ENCODE measurements at places on chromosomes 6 and 20. TPM values are rescaled to one million over a fixed set of nuclear protein-coding genes. Genes with fewer than 3 reads are reported as not detected.

The COX4I2 gene
- not detected for total RNA-seq

The LKAAEAR1 gene
- not detected for total RNA-seq

DNA sequence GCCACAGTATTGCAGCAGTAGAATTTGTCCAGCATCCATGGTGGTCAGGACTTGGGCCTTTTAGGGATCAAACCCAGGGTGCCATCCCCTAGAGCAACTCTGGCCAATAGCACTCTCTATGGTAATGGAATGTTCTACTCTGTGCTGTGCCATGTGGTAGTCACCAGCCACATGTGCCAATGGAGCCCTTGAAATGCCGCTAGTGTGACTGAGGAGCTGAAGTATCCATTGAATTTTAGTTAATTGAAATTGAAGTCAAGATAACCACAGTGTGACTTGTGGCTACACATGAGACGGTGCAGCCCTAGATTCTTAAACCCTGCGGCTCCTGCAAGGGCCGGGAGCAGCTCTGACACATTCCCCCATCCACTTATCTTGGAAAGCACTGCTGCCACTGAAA is 54.6 kb downstream of the SLC2A10 start:
- H3K27me3 ChIP-seq: no peaks in the 10 kb centered on the region
- H3K4me1 ChIP-seq: no peaks in the 10 kb centered on the region
- no peak overlapping the region for H3K27ac ChIP-seq
- no peaks in the 10 kb centered on the region for H3K36me3 ChIP-seq
- no peak for DNase-seq

- no peak for DNase-seq
- no peak overlapping the region for H3K4me3 ChIP-seq
- H3K27ac ChIP-seq: no peak overlapping the region
- H3K36me3 ChIP-seq: no peaks in the 10 kb centered on the region
Measured at GRCh38 chr6:170439366-170440361, 113.4 kb downstream of the PSMB1 start.

GRCh38 chr20:23519556-23519955 is 28.6 kb downstream of the CST8 start:
- no peak overlapping the region for H3K27ac ChIP-seq
- no peaks in the 10 kb centered on the region for H3K36me3 ChIP-seq
- H3K27me3 ChIP-seq: peaks cover 7% of the 10 kb centered on the region
- H3K4me1 ChIP-seq: no peaks in the 10 kb centered on the region

GRCh38 chr6:150099953-150100352 is 31.0 kb upstream of the ULBP3 start:
- peaks cover 4% of the 10 kb centered on the region for H3K27me3 ChIP-seq
- no peaks in the 10 kb centered on the region for H3K36me3 ChIP-seq
- no peak overlapping the region for H3K4me3 ChIP-seq
- no peaks in the 10 kb centered on the region for H3K4me1 ChIP-seq
- no peak for DNase-seq

- H3K36me3 ChIP-seq: no peaks in the 10 kb centered on the region
- no peak overlapping the region for H3K4me3 ChIP-seq
- no peak for DNase-seq
- no peaks in the 10 kb centered on the region for H3K27me3 ChIP-seq
- H3K4me1 ChIP-seq: no peaks in the 10 kb centered on the region
Measured at GRCh38 chr6:151963001-151963400, 155.5 kb downstream of the ESR1 start.

GRCh38 chr6:168632694-168633093 is 191.7 kb downstream of the SMOC2 start:
- peaks cover 13% of the 10 kb centered on the region for H3K4me1 ChIP-seq
- no peak for DNase-seq
- no peaks in the 10 kb centered on the region for H3K27me3 ChIP-seq
- no peak overlapping the region for H3K4me3 ChIP-seq
- no peak overlapping the region for H3K27ac ChIP-seq
- H3K36me3 ChIP-seq: no peaks in the 10 kb centered on the region

- H3K4me3 ChIP-seq: no peak overlapping the region
- H3K27me3 ChIP-seq: no peaks in the 10 kb centered on the region
- no peaks in the 10 kb centered on the region for H3K36me3 ChIP-seq
- no peak for DNase-seq
- H3K27ac ChIP-seq: no peak overlapping the region
Measured at GRCh38 chr6:139243536-139243935, 48.3 kb downstream of the TXLNB start.

DNA sequence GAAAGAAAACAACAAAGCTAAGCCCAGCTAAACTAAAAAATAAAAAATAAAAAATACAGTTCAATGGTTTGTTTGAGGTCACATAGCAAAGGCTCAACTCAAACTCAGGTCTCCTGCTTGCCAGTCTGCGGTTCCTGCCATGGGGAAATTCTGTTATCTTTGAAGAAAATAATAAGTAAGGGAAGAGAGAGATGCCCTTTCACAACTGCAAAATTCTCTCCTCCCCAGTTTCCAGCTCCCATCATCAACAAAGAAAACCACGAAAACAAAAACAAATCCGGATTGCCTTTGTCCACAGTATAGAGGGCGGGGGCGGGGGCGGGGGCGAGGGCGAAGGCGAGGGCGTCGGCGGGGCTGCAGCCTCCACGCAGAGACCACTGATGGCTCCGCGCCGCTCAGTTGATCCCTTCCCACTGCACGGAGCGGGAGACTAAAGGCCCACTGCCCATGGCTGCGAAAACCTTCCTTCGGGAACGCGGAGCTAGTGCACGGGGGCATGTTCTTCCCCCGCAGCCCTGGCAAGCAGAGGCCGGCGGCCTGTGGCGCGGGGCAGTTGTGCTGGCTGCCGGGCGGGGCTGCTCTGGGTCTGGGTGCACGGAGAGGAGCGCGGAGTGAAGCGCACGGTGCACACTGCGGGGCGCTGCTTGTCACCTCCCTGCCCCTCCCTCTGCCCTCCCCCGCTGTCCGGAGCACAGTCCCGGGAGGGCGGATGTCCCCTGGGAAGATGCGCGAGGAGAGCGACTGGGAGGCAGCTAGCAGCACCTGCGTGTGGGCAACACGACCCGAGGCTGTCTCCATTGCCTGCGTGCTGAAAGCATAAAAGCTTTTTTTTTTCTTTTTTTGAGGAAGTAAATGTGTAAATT is 54.1 kb upstream of the TPD52L1 start:
- DNase-seq: peak; percentile 49
- H3K4me3 ChIP-seq: peak overlapping the region; percentile 58
- H3K27ac ChIP-seq: no peak overlapping the region
- no peaks in the 10 kb centered on the region for H3K27me3 ChIP-seq
- H3K4me1 ChIP-seq: peaks cover 9% of the 10 kb centered on the region

The OR2J2 gene
- total RNA-seq: not detected

The MRPS18B gene
- 112 TPM for total RNA-seq

The SPATS1 gene
- not detected for total RNA-seq

DNA sequence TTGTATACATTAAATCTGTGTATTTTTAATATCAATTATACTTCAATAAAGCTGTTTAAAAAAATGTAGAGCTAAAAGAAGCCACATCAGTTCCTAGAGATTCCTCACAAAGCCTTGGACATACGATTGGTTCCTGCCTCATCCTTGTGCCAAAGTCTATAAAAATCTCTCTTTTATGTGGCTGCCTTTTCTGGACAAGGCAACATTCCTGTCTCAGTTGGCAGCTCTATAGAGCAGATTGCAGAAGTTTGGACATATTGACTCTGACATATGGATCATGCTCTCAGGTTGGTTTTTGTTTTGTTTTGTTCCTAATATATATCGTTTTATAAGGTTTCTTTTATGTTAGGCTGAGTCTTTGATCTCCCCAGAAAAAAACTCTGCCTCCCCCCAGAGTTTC is 148.9 kb downstream of the MAFB start:
- peaks cover 43% of the 10 kb centered on the region for H3K27me3 ChIP-seq
- H3K4me1 ChIP-seq: no peaks in the 10 kb centered on the region
- no peak overlapping the region for H3K4me3 ChIP-seq
- H3K27ac ChIP-seq: no peak overlapping the region

The MACROD2 gene
- 3.7 TPM for total RNA-seq

GRCh38 chr6:2792330-2793110 is 27.3 kb downstream of the WRNIP1 start:
- no peaks in the 10 kb centered on the region for H3K36me3 ChIP-seq
- no peaks in the 10 kb centered on the region for H3K27me3 ChIP-seq
- peak; percentile 27 for DNase-seq
- H3K4me3 ChIP-seq: no peak overlapping the region
- H3K27ac ChIP-seq: no peak overlapping the region

The MEP1A gene
- total RNA-seq: not detected

GRCh38 chr6:109024368-109024767 is 70.3 kb downstream of the SESN1 start:
- H3K4me1 ChIP-seq: no peaks in the 10 kb centered on the region
- no peak overlapping the region for H3K4me3 ChIP-seq
- no peak overlapping the region for H3K27ac ChIP-seq
- H3K36me3 ChIP-seq: no peaks in the 10 kb centered on the region
- no peak for DNase-seq
- H3K27me3 ChIP-seq: no peaks in the 10 kb centered on the region

GRCh38 chr6:99614430-99615186 is 8.0 kb downstream of the PRDM13 start:
- no peaks in the 10 kb centered on the region for H3K36me3 ChIP-seq
- DNase-seq: no peak
- H3K27ac ChIP-seq: no peak overlapping the region
- H3K4me1 ChIP-seq: no peaks in the 10 kb centered on the region

- no peaks in the 10 kb centered on the region for H3K4me1 ChIP-seq
- no peak overlapping the region for H3K27ac ChIP-seq
- H3K27me3 ChIP-seq: no peaks in the 10 kb centered on the region
- no peak overlapping the region for H3K4me3 ChIP-seq
- no peaks in the 10 kb centered on the region for H3K36me3 ChIP-seq
- no peak for DNase-seq
Measured at GRCh38 chr6:13299403-13299821, 28.9 kb downstream of the TBC1D7 start.

The PRKN gene
- 2.6 TPM for total RNA-seq

The FHL5 gene
- total RNA-seq: not detected

GRCh38 chr6:108236791-108237190 is 24.0 kb downstream of the SNX3 start:
- H3K4me3 ChIP-seq: no peak overlapping the region
- H3K36me3 ChIP-seq: no peaks in the 10 kb centered on the region
- DNase-seq: no peak
- H3K27me3 ChIP-seq: no peaks in the 10 kb centered on the region
- no peak overlapping the region for H3K27ac ChIP-seq

DNA sequence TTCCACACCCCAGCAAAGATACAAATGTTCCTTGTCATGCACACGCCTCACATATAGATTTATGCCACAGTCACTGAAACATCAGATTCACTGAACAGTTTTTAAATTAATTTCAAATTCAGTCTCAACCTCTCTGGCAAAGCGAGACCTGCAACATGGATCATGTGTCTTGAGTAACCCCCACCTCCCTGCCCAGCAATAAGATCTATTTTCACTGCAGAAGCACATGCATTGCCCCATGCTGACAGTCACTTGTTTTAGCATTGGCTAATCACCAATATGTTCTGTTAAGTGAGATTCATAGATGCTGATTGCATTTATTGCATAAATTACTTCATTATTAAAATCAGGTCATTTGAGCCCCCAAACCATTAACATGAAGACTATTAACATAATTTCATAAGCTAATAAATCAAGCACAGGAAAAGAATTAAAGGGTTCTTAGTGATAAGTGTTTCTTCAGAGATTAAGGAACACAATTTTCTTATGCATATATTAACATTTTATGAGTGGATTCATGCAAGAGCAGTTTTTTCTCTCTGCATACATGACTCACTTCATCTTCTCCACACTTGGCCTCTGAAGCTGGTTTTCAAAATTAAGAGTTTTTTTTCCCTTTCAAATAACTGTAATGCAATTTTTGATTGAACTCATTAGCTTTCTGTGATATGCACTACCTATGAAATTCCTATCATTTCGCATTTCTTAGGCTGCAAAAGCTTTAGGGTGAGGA is 173.2 kb upstream of the SOX4 start:
- H3K4me1 ChIP-seq: no peaks in the 10 kb centered on the region
- DNase-seq: no peak

DNA sequence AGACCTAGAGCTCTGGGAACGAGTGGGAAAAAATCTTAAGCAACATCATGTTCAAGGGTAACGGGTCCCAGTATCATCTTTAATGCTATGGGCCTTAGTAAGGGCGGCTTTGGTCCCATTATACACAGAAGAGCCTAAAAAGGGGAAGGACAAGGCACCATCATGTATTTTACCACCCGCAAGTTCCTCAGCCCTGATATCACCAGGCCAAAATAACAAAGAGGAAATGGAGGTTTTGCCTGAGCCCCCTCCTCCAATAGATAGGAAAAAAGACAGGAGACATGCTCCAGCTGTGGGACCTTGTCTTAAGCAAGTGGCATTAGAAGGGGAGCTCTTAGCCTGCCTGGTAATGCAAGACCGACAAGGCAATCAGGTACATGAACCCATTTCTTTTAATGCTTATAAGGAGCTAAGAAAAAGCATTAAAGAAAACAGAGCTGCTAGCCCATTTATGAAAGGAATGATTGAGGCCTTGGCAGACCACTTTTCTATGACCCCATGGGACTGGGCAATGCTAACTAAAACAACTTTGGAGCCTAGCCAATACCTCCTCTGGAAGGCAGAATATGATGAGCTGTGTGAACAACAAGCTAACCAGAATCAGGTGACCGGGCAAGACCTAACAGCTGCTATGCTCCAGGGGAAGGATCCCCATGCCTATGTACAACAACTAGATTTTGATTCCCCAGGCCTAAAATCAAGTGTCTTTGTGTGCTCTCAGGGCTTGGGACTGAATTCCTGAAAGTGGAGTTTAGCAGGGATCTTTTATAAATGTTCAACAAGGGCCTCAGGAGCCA is 23.2 kb downstream of the HLA-DPA1 start:
- H3K4me3 ChIP-seq: no peak overlapping the region
- no peak for DNase-seq
- no peaks in the 10 kb centered on the region for H3K36me3 ChIP-seq
- no peaks in the 10 kb centered on the region for H3K4me1 ChIP-seq
- no peak overlapping the region for H3K27ac ChIP-seq

GRCh38 chr6:40611912-40612311 is 24.7 kb upstream of the LRFN2 start:
- H3K36me3 ChIP-seq: no peaks in the 10 kb centered on the region
- H3K4me3 ChIP-seq: no peak overlapping the region
- no peaks in the 10 kb centered on the region for H3K4me1 ChIP-seq
